ENCODE measurements at places on chromosomes 4 and X.

DNA sequence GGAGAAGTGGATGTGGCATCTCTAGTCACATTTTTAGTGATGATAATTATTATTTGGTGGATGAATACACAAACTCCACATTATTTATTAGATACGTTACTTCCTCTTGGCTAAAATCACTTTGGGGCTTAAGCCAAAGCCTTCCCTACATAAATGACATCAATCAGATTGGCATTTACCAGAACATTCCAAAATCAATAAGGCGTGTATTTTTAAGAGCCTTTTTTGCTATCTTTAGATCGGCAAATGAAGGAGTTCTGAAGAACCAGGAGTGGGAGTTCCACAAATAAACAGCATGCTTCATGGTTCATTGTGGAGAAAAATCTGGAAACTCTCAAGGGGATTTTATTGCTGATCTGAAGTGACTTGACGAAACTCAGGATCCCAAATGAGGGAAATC lies 89.7 kb downstream of the AMELX start:
- DNase-seq, result no peak

DNA sequence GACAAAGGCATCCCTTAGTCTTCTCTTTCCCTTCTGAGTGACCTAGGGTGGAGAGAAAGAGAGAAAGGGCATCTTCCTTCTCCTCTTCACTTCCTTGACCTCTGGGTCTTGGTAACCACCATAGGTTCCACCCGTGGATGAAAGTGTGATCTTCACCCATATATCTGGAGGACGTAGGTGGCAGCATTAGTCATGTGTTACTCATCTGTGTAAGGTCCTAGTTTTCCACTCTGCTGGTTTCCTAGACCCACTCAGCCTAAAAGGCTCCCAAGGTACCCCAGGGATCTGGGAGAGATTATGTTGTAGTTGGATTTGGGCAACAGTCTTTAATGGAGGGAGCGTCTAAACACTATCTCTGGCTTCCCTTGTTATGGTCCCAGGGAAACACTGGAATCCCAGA lies 45.5 kb upstream of the RAB9B start:
- no peak for DNase-seq

DNA sequence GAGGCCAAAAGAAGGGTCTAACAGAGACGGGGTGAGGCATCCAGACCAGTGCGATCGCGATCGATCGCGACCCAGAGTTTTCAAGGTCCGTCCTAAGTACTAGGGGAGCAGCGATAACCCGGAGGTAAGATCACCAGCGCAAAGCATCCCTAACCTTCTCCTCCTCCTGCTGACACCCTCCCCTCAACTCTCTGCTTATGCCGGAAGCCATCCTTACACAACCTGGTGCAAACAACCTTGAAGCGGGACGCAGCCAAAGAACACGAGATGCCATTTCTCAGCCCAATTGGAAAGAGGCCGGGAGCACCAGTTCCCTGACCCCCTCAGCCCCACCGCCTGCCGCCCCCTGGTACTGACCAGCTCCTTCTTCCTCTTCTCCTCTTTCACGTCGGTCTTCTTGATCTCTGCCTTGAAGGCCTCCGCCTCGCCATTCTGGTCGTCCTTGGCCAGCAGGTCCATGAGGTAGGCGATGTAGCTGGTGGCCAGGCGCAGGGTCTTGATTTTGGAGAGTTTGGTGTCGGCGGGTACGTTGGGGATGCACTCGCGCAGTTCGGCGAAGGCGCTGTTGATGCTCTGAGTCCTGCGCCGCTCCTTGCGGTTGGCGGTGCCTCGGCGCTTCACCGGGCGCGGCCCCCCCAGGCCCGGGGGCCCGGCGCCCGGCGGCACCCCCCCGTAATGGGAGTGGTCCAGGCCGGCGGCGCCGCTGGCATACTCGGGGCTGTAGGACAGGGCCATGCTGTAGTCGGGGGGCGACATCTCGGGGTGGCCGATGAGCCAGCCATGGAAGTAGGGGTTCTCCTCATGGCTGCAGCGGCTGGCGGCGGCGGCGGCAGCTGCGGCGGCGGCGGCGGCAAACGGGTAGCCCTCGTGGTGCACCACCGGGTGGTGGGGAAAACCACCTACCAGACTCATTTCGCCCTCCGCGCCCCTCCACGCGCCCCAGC lies 1.4 kb downstream of the HAND2 start:
- no peak for DNase-seq

DNA sequence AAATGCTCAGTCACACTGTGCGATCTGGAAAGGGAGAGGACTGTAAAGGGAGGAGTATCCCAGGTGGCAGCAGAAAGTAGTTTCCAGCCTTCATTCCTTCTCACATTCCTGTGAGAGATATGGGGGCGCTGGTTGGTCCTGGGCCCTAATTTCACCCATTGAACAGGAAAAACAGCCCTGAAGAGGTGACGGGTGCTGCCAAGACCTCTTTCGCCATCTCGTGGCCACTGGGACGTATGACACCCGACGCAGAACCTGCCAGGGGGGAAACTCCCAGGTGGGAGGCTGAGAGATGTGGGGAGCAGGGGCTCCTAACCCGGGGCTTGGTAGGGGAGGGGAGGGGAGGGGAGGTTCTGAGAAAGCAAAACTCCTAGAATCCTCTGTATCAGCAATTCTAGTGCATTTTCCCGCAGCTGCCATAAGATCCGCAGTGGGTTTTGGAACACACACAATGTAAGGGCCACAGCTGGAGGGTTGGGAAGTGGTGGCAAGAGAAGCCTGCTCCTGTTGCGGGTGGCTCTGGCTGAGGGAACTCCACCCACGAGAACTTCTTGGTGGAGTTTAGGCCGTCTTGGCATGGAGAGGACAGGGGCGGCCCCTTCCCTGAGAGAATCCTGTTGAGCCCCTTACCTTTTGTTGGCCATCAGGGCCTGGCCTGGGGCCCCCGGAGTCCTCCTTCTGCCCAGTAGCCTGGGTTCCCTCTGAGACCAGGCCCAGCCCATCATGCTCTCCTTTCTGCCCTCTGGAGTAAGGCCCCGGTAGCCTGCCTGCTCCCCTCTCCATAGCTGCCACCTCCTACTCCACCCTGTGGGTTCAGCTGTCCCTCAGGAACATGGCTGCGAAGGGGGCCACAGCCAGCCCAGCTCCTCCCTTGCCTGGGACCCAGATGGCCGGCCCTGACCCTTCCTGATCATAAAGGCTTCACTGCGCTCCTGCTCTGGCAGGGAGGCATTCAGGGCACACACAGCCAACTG lies 134.1 kb downstream of the OR13H1 start:
- peak; percentile 3 for DNase-seq

GRCh38 chrX:7269991-7270390 lies 122.0 kb upstream of the PUDP start:
- DNase-seq, result no peak

- DNase-seq, result no peak
Observed at GRCh38 chrX:131782646-131783045, 238.8 kb downstream of the OR13H1 start.

DNA sequence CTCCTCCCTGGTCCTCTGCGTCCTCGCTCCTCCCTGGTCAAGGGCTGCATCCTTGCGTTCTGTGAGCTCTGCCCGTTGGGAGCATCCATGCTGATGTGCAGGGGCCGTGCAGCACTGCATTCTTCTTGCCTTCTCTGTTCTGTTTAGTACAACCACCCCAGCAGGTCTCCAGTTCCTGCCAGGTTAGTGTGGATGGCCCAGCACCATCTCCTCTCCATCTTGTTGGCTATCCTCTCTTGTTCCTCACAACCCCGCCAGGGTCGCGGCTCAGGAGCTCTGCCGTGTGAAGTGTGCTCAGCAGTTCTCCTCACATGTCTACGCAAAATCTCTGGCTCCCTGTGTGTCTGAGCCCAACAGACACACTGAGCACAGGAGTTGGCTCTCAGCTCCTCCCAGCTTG lies 10.4 kb upstream of the MAEA start:
- no peak for DNase-seq

DNA sequence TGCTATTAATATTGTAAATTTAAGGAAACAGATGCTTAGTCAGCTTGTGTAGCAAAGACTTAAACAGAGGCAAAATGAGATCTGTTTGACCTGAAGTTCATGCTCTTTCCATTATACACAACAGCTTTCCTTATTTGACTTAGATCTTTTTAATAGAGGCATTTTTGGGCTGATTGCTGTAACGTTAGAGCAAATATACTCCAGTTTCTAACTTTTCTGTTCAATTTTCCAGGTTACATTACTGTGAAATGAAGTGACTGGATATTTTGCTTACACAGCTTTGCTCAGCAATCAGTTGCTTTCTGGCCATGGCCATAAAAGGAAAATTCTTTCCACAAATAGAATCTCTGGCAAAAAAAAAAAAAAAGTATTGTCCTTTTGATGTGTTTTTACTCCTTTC lies 146.2 kb downstream of the PCDH7 start:
- no peak for DNase-seq

GRCh38 chrX:40109288-40110008 lies 11.7 kb upstream of the BCOR start:
- DNase-seq, result no peak

GRCh38 chr4:105139646-105140045 lies 7.0 kb upstream of the TET2 start:
- DNase-seq, result no peak

DNA sequence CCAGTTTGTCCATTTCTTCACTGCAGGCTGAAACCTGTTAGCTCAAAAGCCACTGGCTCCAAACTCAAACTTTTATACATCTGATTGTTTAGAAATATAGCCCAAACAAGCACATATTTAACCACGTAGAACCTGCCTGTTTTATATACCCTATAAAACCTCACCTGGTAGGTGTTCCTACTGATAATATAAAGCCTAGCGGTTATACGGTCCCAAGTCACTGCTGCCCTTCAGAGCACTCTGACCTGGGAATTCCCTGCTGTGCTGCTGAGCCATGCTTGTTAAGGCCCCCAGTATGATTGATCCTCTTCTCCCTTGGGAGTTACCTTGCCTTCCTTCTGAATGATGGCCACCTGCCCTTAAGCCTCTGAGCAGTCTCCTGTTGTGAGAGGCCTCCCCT lies 432.8 kb upstream of the LCORL start:
- no peak for DNase-seq

DNA sequence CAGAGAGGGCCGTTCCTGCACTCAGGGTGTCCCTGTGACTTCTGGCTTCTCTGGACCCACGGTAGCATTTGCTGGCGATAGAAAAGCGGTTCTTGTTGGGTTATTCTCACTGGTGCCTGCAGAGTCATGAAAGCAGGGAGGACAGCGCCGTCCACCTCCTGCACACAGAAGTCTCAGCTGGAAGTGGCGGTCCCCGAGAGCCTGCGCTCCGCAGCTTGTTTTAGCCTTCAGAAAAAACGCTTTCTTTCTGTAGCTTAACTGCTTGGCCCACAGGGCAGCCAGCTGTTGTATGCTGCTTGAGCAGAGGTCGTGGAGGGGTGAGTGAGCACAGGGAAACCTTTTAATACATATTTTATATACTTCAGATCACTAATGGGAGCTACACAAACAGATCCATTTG lies 400.7 kb upstream of the FAT1 start:
- DNase-seq, result no peak

DNA sequence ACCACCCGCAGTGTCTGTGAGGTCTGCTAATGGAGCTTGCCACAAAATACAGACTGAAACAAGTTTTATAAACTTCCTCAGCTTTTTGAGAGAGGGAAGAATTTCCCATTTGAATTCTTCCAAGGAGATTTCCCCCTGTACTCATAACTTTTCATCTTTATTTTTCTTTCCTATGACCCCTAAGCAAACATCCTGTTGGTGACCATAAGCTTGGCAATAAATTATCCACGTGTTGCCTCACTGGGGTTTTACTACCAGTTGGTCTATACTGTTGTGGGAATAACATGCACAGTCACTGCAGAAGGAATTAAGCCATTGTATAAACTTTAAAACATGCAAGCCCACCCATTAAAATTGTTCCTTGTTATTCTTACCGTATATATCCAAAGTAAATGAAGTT lies 86.2 kb downstream of the SLC39A8 start:
- DNase-seq, result no peak

GRCh38 chr4:183074288-183074990 lies 24.6 kb upstream of the WWC2 start:
- DNase-seq, result no peak

DNA sequence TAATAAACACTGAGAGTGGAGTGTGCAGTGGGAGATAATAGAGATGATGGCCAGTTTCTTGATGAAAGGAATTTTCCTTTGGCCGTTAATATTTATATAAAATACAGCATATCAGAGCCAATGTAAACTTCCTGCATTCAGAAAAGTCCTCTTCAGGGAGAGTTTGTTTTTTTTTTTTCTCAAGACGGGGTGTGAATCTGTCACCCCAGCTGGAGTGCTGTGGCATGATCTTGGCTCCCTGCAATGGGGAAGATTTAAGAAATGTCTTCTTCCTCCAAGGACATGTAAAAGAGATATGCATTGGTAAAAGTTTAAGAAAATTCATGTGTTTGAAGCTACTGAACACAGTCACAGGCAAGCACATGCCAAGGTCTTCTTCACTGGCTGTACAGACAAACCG lies 25.4 kb upstream of the TBC1D9 start:
- DNase-seq, result no peak

- no peak for DNase-seq
Observed at GRCh38 chrX:71998836-71999509, 88.3 kb downstream of the NHSL2 start.

DNA sequence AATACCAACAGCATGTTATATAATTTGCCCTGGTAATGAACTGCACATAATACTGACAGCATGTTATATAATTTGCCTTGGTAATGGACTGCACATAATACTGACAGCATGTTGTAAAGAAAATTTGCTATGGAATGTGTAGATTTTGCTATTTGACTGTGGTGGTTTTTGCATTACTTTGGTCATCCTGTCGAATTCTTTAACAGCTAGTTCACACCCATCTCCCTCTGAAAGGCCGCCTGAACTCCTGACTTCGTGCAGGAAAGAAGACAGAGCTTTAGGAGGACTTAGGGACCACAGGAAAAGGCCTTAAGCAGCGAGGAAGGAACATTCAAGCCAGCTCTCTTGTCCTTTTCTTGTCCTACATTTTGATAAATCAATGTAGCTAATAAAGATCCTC lies 45.2 kb upstream of the DCLK2 start:
- no peak for DNase-seq

- DNase-seq, result no peak
Observed at GRCh38 chr4:136644279-136644678, 888.0 kb downstream of the PCDH18 start.

- no peak for DNase-seq
Observed at GRCh38 chrX:32514986-32515385, 696.4 kb downstream of the DMD start.

DNA sequence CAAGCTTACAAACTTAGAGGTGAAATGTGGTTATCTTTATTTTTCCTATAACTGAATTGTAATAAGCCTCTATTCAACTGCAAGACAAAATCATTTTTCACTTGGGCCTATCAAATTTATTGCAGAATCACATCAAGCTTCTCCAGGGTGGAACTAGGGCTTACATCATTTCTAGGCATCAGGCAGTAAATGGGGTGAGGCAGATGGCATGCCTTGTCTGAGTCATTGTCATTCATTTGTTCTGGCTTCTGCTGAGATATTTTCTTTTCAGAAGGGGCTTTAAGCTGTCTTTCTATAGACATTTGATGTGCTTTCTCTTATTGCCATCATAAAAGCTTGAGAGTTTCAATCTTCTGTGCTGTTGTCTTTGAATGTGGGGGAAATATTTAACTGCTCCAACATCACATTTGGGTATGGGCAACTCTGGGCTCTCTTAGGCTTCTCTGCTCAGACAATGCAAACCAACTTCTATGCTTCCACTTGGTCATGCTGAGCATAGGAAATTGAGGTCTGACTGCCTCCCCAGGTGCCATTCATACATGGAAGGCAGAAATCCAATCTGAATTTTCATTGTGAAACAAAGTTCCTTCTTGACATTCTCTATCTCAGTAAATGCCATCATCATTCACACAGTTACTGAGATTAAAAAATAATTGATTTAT lies 225.8 kb upstream of the GIMD1 start:
- no peak for DNase-seq

GRCh38 chrX:133911825-133912495 lies 73.4 kb downstream of the GPC3 start:
- no peak for DNase-seq
